Transverse colon (tissue), 4 donors: ENCODE measurements at places on chromosomes 13 and 19.

DNA sequence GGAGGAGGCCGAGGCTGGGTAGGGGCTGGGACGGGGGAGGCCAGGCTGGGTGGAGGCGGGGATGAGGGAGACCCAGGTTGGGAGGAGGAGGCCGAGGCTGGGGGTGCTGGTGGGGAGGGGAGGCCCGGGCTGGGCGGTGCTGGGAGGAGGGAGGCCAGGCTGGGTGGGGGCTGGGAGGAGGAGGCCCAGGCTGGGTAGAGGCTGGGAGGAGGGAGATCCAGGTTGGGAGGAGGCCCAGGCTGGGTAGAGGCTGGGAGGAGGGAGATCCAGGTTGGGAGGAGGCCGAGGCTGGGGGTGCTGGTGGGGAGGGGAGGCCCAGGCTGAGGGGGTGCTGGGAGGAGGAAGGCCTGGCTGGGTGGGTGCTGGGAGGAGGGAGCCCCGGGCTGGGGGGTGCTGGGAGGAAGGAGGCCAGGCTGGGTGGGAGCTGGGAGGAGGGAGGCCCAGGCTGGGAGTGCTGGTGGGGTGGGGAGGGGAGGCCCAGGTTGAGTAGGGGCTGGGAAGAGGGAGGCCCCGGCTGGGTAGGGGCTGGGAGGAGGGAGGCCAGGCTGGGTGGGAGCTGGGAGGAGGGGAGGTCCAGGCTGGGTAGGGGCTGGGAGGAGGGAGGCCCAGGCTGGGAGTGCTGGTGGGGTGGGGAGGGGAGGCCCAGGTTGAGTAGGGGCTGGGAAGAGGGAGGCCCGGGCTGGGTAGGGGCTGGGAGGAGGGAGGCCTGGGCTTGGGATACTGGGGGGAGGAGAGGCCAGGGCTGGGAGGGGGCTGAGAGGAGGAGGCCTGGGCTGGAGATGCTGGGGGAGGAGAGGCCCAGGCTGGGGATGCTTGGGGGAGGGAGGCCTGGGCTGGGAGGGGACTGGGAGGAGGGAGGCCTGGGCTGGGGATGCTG lies 10.7 kb downstream of the TPGS1 start:
- no peak for DNase-seq

GRCh38 chr19:56110515-56111448 lies 10.3 kb downstream of the ZNF787 start:
- DNase-seq, result peak; percentile 40

- peak; percentile 60 for DNase-seq
Measured at GRCh38 chr19:16608290-16608739, 19.7 kb downstream of the MED26 start.

GRCh38 chr19:38547421-38547820 lies 70.3 kb downstream of the MAP4K1 start:
- DNase-seq, result no peak

DNA sequence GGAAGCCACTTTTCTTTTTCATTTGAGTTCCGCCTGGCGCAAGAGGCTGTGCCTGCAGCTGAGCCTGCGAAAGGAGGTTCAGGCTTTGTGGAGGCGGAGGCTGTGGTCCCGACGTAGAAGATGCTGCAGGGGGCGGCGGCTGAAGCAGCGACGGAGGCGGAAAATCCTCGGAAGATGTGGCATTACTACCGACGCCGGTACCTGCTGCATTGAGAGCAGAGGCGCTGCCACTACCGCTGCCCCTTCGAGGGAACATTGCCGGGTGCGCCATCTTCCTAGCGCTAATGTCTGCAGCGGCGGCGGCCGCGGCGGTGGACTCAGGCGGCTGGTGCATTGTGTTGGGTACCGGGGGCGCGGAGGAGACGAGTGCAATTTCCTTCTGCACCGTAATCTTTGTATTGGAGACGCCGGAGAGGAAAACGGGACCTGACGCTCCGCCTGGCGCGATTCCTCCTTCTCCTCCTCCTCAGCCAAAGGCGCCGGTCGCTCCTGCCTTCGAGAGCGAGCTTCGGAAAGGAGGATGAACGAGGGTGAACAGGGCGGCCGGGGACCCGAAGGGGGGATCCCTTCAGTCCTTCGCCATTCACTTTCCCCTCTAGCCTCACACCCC lies at the start of gene TSC22D1:
Gene TSC22D1, minus strand, starts transcription at position 590 of the 610 bp plus-strand sequence. Its CDS starts 256 bp downstream, at position 334.
- DNase-seq, result peak; percentile 57

DNA sequence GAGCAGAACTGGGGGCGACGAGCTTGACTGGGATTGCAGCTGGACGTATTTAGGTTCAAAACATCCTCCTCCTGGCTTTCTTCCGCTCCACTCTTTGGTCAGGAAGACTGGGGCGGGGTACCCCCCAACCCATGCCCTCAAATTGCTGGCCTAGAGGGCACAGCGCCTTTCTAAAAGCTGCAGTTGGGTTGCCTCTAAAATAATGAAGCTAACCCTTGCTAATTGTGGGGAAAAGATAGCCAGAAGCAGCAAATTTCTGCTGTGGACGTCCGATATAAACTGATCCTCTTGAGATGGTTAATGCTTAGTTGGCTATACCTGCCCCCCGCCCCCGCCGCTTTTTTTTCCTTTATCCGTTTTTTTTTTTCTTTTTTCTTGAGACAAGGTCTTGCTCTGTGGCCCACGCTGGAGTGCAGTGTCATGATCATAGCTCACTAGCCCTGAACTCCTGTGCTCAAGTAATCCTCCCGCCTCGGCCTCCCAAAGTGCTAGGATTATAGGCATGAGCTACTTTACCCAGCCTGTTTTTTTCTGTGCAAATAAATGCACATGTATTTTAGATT lies 754 bp upstream of the CHERP start:
- DNase-seq, result no peak

DNA sequence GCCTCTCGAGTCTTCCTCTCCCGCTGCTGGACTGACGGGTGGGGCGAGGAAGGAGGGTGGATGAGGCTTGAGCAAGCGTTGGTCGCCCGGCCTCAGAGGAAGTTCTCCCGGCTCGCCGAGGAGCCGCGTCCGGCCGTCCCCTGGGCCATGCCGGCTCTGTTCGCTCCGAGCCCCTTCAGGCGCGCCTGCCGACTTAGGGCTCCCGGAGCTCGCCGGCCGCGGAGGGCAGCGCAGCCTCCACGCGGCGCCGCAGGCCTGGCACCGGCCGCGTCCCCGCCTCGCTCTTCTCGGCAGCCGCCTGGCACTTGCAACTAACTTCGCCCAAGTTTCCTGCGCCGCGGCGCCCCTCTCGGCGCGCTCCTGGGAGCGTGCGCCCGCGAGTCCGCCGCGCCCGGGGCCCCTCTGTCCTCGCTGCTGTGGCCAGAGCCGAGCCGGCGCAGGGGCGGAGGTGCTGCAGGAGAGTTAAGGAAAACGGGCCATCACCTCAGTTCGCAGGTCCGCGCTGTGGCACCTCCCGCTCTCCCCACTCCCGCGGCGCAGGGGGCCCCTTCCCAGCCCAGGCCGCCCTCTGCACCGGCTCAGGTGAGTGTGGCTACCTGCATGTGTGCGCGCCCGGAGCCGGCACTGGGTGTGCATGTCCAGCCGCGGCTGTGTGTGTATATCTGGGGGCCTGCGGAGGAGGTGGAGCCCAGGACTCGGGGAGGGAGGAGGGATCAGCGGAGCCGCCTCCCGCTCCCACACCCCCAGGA lies 641 bp upstream of the SOX21 start:
- no peak for DNase-seq

DNA sequence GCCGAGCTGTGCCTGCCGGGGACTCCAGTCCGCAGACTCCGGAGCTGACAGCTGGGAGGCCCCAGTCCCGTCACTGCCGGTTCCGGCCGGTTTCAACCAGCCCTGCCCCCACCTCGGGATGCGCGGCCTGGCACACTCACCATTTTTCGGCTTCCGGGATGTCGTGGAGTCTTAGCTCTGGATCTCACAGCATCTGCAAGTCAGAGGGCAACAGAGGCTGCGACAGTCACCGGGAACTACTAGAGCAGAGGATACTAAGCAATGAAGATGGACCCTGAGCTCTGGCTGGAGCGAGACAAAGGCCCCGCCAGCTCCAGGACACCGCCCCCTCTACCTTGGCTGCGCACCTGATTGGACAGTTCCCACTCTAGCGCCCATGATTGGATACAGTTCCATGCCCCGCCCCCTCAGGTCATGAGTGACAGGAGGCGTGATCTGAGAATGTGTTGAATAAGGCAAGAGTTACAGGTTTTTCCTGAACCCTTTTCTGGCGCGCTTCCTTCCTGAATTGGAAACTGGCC lies at the start of gene ZNF682:
Gene ZNF682, minus strand, starts transcription at position 303 of the 521 bp plus-strand sequence. Its CDS starts 160 bp downstream, at position 143.
- peak; percentile 96 for DNase-seq

DNA sequence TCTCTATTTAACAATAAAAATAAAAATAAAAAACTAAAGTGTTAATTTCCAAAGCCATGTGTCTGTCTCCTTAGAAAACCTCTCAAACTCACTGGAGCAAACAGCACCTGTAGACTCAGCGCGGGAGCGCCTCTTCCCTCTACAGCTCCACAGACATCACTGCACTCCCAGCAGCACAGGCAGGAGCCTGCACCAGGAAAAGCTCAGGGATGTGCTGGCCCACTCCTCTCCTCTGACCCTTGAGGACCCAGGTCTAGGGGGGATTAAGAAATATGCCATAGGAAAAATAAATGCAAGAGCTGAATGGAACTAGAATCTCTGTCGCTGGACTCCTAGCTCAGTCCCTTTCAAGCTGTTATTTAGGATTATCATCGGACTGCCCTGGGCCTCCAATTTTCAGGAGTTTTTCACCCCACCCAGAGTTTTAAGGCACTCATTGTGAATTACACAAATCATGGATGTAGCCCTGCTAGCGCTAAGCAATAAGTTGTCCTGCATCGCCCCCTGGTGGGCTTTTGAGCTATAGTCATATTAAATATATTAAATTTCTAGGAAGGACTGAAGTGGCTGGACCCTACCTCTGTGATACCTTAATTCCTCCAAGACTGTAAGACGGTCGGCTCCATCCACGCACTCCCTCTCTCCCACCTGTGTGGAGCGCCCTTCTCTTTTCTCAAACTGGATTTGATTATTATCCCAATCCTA lies 333.9 kb downstream of the UQCRFS1 start:
- peak; percentile 58 for DNase-seq

- DNase-seq, result no peak
Measured at GRCh38 chr13:36369268-36370107, 23.3 kb upstream of the SPART start.

GRCh38 chr19:52335768-52336116 lies 301 bp upstream of the ZNF610 start:
- no peak for DNase-seq

GRCh38 chr13:60019119-60019993 lies 144.4 kb downstream of the DIAPH3 start:
- DNase-seq, result no peak

GRCh38 chr13:94992036-94992960 lies 280.0 kb upstream of the SOX21 start:
- no peak for DNase-seq

DNA sequence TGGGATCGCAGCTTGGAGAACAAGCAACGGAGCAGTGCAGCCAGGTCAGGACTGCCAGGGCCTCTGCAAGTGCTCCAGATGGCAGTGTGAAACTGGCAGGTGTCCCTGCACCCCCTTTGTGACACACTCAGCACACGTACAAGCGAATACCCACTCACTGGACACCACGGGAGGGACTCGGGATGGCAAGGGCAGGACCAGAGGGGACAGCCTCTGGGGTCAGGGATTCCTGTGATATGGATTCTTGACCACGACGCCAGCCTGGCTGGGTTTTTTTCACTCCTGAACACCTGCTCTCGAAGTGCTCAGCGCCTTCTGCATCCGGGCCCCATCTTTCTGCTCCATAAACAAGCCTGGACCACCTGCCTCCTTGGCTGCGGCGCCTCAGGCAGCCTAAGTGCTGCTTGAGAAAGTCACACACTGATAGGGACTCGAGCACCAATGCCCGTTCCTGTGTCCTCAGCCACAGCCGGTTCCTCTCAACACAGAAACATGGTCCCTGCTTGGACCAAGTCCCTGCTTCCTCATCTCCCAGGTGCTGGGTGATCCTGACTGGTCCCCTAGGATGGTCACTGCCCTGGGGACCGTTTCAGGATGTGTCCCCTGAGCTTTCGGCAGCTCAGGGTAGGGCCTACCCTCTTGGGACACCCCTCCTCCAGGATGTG lies 22.0 kb downstream of the ELAVL1 start:
- DNase-seq, result no peak

DNA sequence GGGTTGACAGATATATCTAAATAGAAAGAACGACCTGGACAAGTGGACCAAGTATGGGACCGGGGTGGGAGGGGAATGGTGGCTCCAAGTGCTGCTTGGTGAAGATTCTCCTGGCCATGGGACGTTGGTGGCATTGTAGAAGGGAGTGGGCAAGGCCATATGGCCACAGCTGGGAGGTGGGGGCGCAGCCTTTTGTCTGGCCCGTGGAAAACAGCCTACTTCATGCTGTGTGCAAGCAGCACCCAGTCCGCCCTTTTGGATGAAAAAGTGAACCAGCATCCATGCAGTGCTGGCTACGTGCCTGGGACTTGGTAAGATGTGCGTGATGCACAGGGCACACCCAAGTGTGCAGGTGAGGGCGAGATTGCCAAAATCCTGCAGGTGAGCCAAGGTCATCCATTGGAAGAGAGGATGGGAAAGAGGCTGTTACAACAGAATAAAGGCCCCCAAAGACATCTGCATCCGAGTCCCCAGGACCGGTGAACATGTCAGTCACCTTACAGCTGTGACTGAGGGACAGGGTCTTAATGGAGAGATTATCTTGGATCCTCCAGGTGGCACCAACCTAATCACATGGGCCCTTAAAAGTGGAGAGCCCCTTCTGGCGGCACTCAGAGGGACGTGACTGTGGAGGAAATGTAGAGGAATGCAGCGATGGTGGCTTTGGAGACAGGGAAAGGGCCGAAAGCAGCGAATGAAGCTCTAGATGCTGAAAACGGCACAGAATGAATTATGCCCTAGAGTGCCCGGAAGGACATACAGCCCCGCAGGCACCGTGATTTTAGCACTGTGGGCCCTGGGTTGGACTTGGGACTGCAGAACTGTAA lies 40.8 kb downstream of the TEX29 start:
- DNase-seq, result no peak

- no peak for DNase-seq
Measured at GRCh38 chr13:98111168-98112098, 31.5 kb upstream of the FARP1 start.

GRCh38 chr19:45391346-45391745 lies 13.5 kb downstream of the PPP1R13L start:
- DNase-seq, result no peak

DNA sequence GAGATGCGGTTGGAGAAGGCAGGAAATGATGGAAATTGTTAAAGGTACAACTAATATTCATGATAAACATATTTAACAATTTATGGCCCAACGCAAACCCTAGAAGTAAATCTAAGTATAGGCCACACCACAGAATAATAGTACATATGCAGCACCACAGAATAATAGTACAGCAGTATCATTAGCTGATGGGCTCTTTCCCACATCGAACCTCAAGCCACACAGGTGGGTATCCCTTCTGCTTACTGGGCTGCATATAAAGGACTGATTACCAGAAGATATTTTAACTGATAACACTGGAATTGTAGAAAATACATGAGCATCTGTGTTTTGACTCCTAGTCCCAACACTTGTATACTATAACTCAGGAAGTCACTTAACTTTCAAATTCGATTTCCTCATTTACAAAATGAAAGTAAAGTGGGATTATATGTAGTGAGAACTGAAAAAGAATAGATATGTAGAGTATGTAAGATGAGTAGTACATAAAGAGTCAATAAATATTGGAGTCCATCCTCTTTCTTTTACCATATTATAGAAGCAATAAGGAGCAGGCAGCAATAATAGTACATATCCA lies 91.5 kb downstream of the TSC22D1 start:
- no peak for DNase-seq

- DNase-seq, result no peak
Measured at GRCh38 chr19:16014923-16015804, 61.1 kb upstream of the TPM4 start.
